ENCODE measurements at places on chromosomes 1 and 21. TPM values are rescaled to one million over a fixed set of nuclear protein-coding genes. Genes with fewer than 3 reads are reported as not detected.

DNA sequence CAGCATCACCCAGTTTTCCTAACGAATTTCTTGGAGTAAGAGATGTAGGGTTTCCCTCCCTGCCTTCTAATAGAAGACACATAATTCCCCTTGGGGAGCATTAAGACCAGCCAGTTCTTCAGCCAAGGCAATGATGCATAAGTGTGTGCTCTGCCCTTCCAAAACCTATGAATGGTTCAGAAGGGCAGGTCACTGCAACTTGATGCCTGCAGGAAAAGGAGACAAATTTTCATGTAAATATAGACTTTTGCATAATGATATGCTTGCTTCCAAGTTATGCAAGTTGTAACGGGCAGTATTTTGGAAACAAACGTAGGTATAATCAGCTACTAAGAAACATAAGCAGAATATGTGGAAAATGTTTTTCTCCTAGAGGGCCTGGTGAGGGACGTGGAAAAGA lies 31.6 kb downstream of the PTGS2 start:
- DNase-seq = no peak

DNA sequence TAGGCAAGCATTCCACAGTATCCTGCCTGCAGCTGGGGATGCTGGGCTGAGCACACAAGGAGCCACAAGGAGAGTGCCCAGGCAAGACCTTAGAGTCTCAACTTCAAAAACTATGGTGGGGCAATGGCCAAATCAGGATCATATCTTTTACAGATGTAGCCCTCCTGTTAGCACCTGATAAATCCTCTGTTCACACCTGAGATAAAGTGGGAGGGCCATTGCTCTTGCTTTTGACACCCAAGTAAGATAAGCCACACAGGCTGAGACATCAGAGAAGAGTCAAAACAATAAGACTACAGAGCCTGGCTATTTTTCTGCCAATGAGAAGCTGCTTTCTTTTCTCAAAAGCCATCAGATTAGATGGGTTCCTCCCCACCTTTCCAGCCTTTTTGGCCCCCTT lies 148.9 kb downstream of the AJAP1 start:
- DNase-seq = no peak

DNA sequence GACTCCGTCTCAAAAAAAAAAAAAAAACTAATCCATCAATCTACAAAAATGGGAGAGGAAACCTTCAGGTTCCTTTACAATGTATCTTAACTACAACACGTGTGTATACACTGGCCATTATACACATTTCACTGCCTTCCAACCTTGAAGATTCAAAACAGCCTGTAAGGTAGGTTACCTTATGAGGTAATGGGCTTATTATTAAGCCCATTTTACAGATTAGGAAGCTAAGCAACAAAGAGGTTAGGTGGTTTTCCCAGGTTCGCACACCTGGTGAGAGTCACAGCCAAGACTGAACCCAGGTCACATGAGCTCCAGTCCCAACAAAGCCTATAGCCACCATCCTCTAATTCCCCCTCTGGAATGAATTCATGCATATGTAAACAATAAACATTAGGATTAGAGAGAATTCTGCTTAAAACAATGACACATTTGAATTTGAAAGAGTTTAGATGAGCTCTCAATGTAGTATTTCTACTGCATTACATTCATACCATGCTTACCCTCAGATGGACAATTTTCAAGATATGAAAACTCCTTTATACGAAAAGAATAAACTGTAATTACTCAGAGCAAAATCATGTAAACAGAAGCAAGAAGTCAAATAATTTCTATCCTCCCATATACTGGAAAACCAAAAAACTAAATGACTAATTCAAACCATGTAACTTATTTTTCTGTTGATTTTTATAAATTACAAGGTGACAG lies 54.8 kb downstream of the EIF4G3 start:
- DNase-seq = no peak

DNA sequence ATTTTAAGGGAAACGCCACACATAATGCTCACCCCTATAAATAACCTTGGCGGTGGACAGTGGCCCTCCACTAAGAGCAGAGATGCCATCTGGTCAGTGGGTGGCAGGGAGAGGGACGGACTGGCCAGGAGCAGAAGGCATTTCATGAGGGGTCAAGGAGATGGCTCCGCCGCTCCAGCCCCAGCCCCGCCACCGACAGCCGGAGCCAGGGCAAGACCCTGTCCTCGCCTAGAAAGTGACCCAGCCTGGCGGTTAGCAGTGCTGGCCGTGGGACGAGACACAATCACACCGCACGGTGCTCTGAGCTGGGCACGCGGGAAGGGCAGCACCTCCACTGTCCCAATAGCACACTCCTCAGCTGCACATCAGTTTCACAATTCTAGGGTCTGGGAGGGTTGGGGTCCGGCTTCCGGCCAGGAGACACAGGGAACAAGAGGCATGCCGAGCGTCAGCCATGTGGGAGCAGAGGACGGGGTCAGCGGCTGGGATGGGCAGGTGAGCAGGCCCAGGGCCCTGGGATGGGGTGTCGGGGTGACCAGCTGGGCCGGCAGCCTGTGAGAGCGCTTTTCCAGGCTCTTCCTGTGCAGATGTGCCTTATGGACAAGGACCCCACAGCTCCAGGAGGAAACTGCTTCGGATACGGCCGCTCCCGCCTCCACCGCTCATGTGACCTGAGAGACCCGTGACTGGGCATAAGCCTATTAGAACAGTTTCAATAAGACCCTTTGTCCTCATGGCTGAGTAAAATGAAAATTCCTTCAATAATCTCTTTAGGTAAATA lies 5.7 kb downstream of the SLC19A1 start:
- no peak for DNase-seq

GRCh38 chr1:5637171-5637570 lies 355.1 kb downstream of the NPHP4 start:
- no peak for DNase-seq

DNA sequence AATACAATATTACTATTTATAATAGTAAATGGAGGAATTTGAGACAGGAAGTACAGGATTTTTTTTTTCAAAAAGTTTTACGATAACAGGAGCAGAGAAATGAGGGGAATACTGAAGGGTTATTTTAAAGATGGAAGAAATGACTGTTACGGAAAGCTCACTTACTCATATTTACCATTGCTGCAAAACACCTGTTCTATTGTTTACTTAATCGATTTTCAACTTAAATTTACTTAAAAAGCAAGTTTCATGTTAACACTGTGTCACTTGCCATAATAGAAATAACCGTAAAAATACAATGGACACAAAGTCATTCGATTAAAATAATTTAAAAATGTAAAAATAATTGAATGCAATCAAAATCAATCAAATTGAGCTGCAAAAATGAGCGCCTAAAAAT lies 3.4 kb upstream of the EXO1 start:
- no peak for DNase-seq

DNA sequence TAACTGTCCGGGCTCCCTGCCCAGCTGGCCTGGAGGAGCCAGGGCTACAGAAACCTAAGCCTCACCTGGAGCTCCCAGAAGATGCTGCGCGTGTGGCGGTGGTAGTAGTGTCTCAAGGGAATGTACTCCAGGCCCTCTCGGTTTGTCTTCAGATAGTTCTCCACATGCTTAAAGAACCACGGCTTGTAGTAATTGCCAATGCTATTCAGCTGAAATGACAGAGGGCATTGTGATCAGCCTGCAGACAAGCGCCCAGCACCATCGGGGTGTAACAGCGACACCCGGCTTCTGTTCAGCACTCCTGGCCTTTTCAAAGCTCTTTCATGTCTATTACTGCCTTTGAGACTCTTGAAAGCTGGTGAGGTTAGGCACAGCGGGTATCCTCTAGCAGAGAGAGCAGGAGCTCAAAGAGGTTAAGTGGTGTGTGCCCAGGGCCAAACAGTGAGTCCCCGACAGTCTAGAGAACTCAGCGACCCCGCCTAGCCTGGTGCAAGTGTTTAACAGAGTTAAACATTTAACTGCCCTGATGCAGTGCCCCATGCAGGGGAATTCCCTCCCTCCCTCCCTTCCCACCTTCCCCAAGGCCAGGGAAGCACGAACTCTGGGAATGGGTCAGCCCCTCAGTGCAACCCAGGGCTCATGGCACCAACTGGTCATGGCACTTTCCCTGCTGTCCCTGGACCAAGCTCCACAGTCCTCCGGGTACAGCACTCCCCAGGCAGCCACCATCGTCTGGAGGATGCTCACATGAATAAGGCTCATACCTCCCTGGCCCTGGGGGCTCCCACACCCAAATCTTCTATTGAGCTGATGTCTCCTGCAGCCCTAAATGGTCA lies 21.5 kb downstream of the DHCR24 start:
- DNase-seq = no peak

The CBS gene
- total RNA-seq = 0.19 TPM

The LRRC8C gene
- 28.4 TPM for total RNA-seq

The PTGS2 gene
- 0.88 TPM for total RNA-seq

The TINAGL1 gene
- total RNA-seq = not detected

The MIGA1 gene
- total RNA-seq = 12.2 TPM

Data from CD4-positive, alpha-beta T cell (primary cell).